ENCODE measurements at places on chromosomes 1 and 21.

DNA sequence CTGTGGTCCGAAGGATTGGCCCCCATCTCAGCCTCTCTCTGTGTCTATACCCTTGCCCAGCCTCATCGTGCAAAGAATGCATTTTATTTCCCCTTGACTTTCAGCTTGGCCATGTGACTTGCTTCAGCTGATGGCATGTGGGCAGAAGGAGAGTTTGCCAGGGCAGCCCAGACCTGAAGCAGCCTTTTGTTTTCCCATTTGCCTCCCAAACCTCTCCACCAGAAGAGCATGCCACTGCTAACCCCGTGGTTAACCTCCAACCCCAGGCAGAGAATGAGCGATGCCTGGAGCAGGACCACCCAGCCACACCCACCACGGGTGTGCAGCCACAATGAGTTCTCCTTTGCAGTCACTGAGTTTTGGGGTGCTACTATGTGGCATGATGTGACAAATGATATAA, 136.4 kb downstream of the SETD4 start:
- no peak for DNase-seq

- no peak for DNase-seq
Observed at GRCh38 chr1:211705467-211706091, 30.2 kb upstream of the NEK2 start.

GRCh38 chr1:245160288-245160687, 5.5 kb downstream of the KIF26B start:
- no peak for DNase-seq

DNA sequence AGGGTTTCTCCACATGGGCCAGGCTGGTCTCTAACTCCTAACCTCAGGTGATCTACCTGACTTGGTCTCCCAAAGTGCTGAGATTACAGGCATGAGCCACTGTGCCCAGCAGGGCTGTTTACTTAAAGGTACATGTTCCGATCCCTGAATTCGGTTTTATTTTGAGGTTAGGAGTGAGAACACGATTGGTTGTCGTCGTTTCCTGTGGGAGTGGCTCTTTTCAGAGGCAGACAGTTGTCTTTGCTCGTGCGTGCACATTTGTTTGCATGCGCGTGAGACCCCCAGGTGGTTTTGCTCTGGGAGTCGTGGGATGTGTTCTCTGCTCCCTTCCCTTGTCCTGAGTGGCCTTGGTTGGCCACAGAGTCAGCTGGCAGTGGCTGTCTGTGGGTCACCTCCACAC, 60.2 kb downstream of the SKI start:
- DNase-seq, result no peak

GRCh38 chr1:183416850-183417771, 1.1 kb downstream of the NMNAT2 start:
- DNase-seq, result peak; percentile 51

DNA sequence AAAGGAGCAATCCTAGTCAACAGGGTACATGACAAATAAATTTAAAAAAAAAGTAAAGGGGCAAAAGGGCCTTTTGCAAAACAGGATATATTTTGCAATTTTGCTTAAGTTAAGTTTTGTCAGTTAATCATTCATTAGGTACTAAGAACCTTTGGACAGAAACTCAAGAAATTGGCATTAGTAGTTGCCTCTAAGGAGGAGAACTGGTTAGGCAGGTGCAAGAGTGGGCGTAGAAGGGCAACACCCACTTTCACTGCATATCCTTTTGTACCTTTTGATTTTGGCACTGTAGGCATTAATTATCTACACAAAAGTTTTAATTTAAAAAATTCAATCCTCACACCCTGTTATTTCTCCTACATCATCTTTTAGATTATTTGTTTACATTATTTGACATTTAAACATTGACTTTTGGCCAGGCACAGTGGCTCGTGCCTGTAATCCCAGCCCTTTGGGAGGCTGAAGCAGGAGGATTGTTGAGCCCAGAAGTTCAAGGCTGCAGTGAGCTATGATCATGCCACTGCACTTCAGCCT, 4.3 kb downstream of the DDAH1 start:
- no peak for DNase-seq

DNA sequence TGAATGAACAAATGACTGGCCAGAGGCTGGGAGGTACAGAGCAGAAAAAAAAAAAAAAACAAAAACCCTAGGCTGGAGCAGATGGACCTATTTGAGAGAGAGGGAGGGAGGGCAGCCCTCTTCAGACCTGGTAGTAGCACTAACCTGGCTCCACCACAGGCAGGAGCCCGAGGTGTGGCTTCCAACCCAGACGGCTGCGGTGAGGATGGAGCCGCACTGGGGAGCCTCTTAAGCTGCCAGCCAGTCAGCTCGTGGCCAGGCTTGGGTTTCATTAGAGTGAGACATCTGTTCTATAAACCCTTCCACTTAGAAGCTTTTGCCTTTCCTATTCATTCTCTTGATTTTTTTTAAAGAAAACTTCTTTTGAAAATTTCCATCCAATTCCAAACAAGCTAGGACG, 16.8 kb downstream of the LGR6 start:
- no peak for DNase-seq

DNA sequence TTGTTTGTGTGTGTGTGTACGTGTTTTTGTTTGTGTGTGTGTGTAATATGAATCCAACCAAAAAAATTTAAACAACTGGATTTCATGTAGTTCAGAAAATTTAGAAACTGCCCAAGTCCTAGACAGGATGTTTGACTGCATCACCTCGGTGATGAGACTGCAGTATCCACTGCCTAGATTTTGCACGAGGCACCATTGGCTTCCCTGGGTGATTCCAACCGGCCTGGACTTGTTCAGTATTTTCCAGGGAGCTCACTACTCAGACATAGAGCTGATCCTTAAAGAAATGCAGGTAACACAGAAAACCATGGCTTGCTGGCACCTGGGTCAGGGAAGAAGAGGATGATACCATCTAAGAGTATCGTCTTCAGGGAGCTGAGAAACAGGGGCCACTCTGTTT, 18.2 kb upstream of the KCNK2 start:
- DNase-seq, result no peak

- no peak for DNase-seq
Observed at GRCh38 chr1:113761937-113762336, 2.7 kb upstream of the PHTF1 start.

- DNase-seq, result no peak
Observed at GRCh38 chr1:65229201-65229600, 80.1 kb upstream of the DNAJC6 start.

GRCh38 chr1:61082311-61083012, at the start of gene NFIA:
NFIA (plus strand) TSS chr1:61082561.
- peak; percentile 53 for DNase-seq

DNA sequence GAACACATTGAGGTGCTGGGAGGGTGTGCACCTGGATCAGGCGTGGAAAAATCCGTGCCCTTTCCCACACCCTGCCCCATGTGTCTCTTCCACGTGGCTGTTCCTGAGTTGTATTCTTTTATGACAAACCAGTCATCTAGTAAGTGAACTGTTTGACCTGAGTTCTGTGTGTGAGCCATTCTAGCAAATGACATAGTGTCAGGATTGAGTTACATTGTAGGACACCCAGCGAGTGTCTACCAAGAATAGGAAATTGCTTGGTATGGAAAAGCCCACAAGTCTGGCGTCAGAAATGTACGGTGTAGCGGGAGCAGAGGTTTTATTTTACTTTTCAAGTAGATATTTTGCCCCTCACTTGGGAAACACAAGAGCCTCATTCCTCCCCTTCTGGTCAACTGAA, 1.2 kb upstream of the MRAP start:
- no peak for DNase-seq

GRCh38 chr1:73096841-73097240, 814.5 kb upstream of the NEGR1 start:
- no peak for DNase-seq

- peak; percentile 50 for DNase-seq
Observed at GRCh38 chr1:6580119-6580592, 362 bp downstream of the ZBTB48 start.

DNA sequence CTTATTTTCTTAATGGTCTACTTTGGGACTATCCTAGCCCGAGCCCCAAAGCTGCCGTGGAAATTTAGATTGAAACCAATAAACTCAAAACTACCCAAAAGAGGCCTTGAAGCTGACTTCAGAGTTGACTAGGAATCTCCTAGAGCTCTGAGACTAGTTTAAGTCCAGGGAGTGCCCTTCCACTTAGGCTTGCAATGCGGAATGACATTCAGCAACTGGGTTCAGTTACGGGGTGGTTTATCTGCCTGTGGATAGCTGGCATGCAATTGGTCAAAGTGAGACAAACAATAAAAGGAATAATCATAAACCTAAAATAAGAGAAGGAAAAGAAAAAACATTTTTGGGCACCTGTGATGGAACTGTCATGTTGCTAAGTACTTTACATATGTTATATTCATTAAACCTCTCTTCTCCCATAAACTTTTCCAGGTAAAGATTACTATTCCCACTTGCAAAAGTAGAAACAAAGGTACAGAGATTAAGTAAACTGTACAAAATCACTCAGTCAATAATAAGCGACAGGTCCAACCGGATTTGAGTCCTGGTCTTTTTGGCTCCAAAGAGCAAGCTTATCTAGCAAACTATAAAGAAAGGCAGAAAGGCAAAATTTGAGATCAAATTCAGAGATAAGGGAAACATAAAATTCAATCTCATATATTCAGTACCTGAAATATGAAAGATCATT, 56.5 kb downstream of the GPATCH2 start:
- no peak for DNase-seq

DNA sequence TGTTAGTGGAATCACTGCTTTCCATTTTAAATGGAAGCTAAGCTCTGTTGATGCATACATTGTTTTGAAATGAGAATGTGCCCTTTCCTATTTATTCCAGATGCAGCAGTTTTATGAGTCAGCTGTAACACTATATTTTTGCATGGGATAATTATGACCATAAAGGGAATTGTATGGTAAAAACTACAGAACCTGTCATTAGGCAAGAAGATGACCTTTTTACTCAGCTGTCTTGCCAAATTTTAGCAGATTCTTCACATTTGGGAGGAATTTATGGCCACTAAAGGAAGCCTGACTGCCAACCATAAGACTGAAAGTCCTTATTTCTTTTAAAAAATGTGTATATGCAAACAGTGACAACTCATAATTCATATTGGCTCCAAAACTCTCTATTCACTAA, 356.3 kb upstream of the PRMT6 start:
- no peak for DNase-seq

DNA sequence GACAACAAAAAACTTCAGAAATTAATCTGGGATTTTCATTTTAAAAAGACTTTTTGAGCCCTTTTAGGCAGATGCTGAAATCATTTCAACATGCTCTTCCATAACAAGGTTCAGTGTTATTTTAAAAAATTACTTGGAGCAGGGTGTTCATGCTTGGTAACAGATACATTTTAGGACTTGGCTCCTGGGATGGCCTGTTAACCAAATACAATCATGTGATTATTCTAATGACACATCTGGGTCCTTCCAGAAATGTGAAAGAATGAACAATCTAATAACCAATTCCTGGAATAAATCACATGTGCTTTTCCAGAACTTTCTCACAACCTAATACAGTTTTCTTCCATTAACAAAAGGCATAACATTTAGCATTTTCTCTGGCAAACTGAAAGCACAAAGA, 379.8 kb upstream of the RUNX1 start:
- DNase-seq, result peak; percentile 72

- DNase-seq, result peak; percentile 44
Observed at GRCh38 chr1:243447347-243447746, 191.5 kb downstream of the SDCCAG8 start.

GRCh38 chr1:61455400-61455799, 269.5 kb downstream of the TM2D1 start:
- no peak for DNase-seq

- DNase-seq, result no peak
Observed at GRCh38 chr1:195763146-195763906, 844.9 kb downstream of the KCNT2 start.

- peak; percentile 51 for DNase-seq
Observed at GRCh38 chr1:53197291-53198200, 922 bp downstream of the CPT2 start.

DNA sequence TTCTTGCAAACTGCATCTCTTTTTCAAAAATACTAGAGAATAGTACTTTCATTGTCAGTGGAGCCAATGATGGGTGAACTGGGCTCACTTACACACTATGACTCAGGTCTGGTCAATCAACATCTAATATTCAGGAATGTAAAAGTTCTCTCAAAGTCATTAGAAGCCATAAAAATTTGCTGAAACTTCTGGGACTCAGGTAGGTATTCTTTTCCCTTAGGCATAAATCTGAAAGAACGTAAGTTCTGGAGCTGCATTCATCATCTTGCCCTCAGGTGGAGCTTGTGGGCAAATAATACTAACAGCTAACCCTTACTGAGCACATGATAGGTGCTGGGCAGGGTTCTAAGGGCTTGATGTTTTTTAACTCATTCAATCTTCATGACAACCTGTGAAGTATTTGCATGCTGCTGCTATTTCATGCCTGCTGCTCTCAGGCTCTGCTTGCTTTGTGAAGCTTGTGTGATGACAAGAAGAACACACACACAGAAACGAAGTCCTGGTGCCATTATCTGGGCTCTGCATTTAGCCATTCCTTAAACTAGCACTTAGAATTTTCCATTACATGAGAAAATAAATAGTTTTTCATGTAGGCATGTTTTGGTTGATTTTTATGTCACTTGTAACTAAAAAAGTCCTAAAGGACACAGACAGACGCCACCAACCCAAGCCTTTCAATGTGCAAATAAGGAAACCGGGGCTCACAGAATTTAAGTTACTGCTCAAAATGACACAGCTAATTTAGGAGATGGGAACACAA, 394.2 kb upstream of the LYPLAL1 start:
- no peak for DNase-seq

GRCh38 chr1:59605184-59605583, 209.6 kb upstream of the HOOK1 start:
- peak; percentile 15 for DNase-seq

DNA sequence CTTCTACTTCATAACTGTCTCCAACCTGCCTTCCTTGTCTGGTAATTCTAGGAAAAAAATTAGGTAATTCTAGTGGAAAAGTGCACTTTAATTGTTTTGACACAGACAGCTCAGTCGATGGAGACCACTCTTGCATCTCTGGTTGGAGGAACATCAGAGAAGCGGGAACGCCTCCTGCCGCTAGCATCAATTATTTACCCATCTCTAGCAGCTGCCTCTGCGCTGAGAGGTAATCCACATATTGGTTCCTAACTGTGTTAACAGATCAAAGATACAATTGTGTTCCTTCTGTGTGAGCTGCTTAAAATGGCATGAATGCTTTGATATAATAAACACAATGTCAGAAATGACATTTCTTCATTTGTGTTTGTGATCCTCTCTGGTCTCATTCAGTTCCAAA, 33.3 kb downstream of the C2CD2 start:
- no peak for DNase-seq

GRCh38 chr1:83065952-83066727, 932.8 kb downstream of the TTLL7 start:
- no peak for DNase-seq

GRCh38 chr1:205939690-205940330, 3.4 kb downstream of the SLC26A9 start:
- DNase-seq, result no peak

GRCh38 chr1:47436979-47437446, 831 bp upstream of the FOXD2 start:
- DNase-seq, result no peak

GRCh38 chr1:239426821-239427475, 40.6 kb downstream of the CHRM3 start:
- no peak for DNase-seq

DNA sequence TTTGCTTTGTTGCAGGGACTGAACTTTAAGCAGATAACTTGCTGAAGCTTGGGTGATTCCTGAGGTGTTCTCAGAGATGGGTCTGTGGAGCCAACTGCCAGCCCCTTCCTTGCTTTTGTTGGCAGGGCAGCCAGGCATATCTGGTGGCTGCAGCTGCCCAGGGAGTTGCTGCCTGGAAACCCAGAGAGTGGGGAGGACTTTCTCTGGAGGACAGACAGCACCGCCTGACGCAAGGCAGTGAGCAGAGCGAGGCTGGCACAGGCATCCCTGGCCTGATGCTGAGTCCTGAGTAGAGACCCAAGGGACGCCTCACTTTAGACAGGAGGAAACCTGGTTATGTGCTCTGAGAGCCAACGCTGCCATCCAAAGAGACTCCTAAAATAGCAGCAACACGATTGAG, 9.8 kb upstream of the OLFML2B start:
- DNase-seq, result no peak

Data from inflammatory macrophage treated with lipopolysaccharide for 1 hour (primary cell).